NCI-H524 (cell line): ENCODE measurements at places on chromosomes 7 and 10.

DNA sequence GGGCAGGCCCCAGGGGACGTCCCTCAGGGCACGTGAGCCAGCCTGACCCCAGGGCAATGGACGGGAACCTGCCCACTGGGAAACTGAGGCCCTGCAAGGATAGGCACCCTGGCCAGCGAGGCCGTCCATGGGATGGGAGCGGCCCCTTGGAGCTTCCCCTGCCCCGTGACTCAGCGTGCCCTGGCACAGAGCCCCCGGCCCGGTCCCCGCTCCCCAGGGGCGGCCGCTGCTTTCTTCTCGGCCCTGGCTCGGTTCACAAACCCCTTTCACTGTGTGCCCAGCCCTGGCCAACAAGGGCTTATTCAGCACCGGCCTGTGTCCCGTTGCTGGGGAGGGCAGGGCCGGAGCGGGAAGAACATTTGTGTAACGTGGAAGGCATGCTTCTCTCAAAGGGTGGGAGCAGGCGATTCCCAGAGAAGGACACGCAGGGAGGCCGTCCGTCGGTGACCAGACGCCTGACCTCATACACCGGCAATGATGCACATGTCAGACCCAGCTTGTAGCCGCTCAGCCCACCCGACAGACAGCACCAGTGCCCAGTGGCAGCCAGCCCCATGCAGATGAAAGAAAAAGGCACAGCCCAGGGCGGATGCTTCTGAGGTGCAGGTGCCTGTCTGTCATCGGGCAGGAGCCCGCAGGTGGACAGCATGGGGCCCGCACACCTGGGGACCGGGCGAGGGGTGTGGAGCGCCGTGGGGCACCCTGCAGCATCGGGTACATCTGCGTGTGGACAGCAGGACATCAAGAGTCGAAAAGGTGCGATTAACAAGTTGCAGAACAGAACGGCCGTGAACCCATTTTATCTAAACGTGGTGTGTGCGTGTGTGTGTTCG lies 94.5 kb downstream of the PDGFA start:
- DNase-seq: no peak

- no peak for DNase-seq
Observed at GRCh38 chr10:66187053-66187733, 738.6 kb upstream of the LRRTM3 start.

GRCh38 chr7:27194686-27195379 lies 5.1 kb downstream of the HOXA13 start:
- DNase-seq: no peak

DNA sequence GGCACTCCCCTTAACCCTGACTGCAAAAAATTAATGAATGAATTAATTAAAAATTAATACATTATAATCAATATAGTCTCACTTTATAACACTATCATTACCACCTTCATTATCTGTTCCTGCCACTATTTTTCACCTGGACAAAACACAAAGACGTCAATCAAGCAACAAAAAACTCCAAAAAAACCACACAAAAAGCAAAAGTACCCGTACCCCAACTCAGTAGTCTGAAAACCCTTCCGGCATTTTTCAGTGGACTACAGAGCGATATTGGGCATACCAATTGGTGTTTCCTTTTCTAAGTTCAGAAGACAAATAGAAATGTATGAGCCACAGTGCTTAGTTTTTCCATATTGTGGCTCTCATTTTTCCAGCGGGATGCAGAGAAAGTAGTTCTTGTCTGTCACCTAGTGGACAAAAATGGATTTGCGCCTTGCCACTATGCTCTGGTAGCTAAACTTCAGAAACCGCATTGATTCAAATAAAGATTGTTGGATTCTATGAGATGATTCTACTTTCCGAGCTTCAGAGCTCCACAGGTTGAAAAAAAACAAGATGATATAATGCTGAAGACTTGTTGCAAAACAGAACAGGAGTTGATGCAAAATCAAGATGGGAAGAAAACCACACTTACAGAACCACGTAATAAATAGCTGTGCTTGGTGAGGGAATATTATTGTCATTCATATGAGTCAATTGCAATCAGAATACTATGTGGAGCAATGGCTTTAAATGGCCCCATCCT lies 50.6 kb upstream of the ITGB1 start:
- peak; percentile 41 for DNase-seq

DNA sequence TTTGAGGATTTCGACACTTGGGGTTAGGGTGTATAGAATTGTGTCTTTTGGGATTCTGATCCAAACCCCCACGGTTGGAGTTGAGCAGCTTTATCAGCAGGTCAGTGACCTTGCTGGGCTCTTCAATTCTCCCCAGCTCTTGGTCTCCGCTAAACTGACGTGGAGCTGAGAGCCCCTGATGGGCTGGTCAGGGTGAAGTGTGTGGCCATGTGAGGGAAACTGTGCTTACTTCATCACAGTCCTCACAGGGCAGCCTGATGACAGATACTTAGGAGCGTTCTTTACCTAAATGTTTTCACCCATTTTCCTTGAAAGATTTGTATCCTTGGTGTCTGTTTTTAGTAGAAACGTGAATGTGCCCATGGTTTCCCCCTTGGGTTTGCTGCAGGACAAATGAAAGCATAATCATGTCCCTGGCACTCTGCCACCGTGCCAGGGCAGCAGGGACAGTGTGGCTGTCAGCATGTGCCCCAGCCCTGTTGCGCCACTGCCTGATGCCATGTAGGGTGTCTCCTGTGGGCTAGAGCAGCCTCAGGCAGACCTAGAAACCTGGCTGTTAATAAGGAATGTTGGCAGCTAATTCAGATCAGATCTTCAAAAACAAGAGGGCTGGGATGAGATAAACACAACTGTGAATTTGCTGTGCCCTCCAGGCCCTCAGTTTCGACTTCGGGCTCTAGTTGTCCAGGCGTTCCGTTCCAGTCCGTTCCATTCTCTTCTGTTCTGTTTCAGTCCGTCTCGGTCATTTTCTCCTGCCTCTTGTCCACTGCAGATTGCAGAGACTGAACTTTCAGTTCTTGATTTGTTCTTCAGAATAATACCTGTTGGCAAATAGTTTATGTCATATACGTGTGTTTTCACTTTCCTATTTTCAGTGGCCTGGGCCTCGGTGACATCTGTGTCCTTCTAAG lies 96.8 kb downstream of the TRRAP start:
- DNase-seq: no peak

- no peak for DNase-seq
Observed at GRCh38 chr10:71457908-71458307, 61.2 kb downstream of the CDH23 start.

DNA sequence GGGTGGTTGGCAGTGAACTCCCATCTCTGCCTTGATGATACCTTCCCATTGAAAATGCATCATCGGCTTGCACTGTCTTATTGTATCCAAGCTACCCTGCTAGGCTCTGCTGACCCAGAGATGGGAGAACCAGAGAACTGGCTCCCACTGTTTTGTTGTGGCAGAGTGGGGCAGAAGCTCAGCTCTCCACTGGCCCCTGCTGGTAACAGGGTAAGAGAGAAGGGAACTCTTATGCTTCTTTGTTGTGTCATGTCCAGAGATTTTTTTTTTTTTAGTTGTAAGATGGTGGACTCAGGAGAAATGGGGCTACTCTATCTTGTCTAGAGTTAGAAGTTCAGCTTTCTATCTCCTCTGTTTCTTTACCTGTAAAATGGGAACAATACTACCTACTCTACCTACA lies 100.5 kb upstream of the SDK1 start:
- DNase-seq: peak; percentile 27

GRCh38 chr10:27440021-27440420 lies 64.1 kb upstream of the RAB18 start:
- no peak for DNase-seq

GRCh38 chr10:30556189-30556588 lies 73.4 kb downstream of the LYZL2 start:
- no peak for DNase-seq
